ENCODE measurements at places on chromosomes 7 and 10.

GRCh38 chr7:85565276-85565675 is 378.4 kb upstream of the SEMA3D start:
- DNase-seq, result no peak

DNA sequence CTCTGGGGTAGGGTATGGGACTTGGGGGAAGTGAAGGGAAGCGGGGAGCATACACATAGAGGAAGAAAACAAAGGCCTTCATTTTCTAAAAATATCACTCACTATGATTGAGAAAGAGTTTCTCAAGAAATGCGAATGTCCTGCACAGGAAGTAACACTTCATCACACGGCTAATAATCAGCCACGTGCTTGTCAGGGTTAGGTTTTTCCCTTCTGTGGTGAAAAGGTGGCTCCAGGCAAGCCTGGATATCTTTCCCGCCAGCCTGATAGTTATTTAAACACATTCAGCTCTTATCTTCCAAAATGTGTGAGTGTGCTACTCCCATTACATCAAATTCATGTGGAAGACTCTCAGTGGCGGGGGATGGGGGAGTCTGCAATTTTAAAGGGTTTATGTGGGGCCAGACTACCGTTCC is 166.4 kb upstream of the ADO start:
- no peak for DNase-seq

- DNase-seq, result no peak
Observed at GRCh38 chr7:120274899-120275298, 1.9 kb downstream of the KCND2 start.

- DNase-seq, result no peak
Observed at GRCh38 chr10:125708971-125709503, 10.5 kb upstream of the EDRF1 start.

GRCh38 chr10:69403519-69403918 is 13.2 kb downstream of the TACR2 start:
- DNase-seq, result no peak

DNA sequence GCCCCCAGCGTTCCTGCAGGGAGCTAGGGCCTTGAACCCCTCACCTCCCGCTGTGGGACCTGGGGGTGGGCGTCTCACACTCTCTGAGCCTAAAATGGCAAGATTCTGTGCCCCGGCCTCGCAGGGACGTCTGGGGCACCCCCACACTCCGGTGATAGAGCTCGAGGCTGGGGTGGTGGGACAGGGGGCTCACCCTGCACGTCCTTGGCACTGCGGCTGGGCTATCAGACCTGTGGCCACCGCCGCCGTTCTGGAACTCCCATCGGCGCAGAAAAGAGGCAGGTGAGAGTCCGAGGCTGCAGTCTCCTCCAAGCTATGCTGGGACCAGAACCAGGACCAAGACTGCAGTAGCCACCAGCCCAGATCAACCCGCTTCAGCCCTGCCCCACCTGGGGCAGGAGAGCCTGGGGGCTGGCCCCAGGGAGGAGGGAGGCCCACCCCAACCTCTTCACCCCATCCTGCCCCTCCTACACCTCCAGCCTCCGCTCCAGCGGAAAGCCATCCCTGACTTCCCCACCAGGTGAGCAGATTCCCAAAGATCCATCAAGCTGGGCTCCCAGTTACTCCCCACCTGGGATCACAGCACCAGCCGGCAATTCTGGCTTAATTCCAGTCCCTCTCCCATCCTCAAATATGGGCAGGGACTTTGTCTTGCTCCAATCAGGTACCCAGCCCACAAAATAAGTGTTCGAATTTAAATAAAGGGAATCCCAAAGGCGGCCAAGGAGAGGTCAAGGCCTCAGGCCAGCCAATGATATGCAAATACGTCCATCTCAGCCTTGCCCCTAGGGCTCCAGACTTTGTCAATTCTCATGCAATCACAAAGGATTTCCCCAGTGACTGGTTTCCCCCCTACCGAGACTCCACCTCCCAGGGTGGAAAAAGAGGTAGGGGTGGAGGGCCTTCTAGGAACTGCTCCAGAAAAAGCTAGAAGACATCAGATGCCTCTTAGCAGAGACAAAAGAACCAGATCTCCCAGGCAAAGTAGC is 16.4 kb downstream of the TNRC18 start:
- DNase-seq, result peak; percentile 81

GRCh38 chr7:100966542-100967291 is 2.6 kb upstream of the MUC12 start:
- DNase-seq, result no peak

- DNase-seq, result no peak
Observed at GRCh38 chr7:74674166-74674565, 16.6 kb downstream of the GTF2I start.

GRCh38 chr10:71849461-71849908 is 1.6 kb downstream of the PSAP start:
- no peak for DNase-seq

GRCh38 chr10:29535778-29536453 is 98.9 kb downstream of the SVIL start:
- no peak for DNase-seq
